IPS DF 6.9 (cell line): ENCODE measurements at places on chromosomes 12 and 14.
A peak's percentile ranks its signal among the peaks of the same experiment; 100 is the strongest.

DNA sequence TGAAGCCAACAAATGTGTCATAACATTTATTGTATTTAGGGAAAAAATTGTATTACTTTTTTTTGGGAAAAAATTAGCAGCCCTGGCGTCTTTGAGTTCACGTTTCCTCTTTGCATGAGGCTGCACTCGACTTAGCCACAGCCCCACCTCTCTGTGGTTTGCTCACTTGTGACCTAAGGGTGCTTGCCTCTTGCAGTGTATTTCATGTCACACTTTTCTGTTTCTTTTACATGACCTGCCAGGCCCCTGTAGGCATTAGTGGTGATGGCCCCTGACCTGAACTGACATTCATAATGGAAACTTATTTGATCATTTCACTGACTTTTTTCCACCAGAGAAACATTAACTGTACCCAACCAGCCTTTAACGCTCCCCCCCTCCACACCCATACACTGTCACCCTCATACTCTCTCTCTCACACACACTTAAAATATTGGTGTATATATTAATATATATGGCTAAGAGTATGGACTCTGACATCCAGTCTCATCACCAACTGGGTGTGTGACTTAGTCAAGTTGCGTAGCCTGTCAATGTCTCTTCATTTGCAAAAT, 122.9 kb downstream of the PRKCH start:
- no peak for DNase-seq

GRCh38 chr14:95156161-95157047, 925 bp downstream of the DICER1 start:
- no peak for DNase-seq

- DNase-seq = no peak
Measured at GRCh38 chr14:29928117-29928640, 532 bp upstream of the PRKD1 start.

DNA sequence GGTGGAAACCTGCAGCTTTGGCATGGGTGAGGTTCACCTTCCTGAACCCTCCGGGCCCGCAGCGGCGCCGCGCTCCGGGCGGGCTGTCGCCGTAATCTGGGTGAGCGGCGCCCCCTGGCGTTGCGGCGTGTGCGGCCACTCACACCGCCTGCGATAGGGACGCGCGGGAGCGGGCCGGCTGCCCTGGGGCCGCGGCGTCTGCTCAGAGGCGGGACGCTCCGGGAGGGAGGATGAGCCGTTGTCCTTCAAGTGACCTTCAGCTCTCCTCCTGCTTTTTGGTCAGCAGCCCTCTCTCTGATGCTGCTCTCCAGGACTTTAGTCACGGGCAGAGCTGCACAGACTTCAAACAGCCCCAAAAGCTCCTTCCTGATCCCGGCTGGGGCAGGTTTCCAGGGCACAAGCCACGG, 211.7 kb upstream of the FKBP4 start:
- peak; percentile 31 for DNase-seq

DNA sequence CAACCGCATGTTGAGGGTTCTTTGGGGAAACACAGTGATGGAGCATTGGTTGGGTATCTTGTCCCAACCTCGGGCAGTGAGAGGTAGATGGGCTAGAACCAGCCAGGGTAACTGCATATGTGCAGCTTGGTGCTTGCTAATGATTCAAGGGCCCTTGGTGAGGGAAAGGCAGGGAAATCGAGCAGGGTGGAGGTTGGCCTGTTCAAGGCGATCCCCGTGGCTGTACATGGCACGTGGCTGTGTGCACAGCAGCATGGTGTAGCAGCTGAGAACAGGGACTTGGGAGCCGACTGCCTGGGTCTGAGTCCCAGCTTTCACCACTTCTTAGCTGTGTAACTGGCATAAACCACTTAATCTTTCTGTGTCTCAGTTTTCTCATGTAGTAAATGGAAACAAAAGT, 45.5 kb upstream of the OAS1 start:
- no peak for DNase-seq

DNA sequence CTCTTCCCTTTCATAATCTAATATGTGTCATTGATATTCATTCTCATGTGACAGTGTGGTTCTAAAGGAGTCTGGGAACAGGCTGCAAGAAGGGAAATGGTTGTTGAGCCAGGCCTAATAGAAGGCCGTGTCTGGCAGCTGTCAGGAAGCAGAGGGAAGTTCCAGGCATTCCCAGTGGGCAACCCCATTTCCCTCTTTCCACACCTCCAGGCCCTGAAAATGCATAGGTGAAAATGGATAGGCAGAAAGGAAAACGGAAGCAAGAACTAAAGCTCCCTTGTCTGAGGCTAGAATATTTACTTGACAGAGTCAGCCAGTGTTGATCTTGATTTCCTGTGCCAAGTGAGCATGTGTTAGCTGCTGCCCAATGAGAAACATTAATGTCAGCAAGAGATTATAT, 97.7 kb downstream of the PPM1A start:
- no peak for DNase-seq
